Activated gamma-delta T cell treated with anti-CD3 and anti-CD28 coated beads, Interleukin-2, amount 50 U/mL, for 16 hours (primary cell): ENCODE measurements at places on chromosomes 7 and 10.

- no peak for DNase-seq
Observed at GRCh38 chr7:40315277-40315676, 180.5 kb downstream of the SUGCT start.

DNA sequence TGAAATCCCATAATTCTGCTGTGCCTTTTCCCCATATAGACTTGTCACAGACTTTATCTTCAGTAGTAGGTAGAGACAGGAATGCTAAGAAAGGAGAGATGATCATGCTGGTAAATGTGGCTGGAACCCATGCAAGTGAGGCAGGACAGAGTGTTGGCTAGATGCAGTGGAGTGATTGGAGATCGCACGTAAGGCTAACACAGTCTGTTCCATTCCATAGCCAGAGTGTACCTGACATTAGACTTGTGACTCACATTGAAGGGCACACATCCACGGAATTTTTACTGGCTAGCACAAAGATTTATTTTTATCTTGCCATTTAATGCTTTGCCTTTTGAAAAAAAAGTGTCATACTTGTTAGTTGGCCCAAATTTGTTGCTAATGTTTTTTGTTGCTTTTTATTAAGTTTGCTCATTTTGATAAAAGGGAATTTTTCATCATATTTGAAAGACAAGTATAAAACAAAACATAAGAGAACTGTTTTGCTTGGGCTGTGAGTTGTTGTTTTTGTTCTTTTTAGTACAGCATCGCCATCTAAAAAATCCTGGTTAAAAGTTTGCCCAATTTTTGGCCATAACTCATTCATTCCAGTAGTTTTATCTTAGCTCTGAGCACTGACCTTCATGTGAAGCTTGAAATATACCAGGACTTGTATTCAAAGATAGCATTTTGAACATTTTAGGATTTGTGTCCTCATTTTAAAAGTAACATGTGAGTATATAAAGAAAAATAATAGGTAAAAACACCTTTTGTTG, 81.0 kb downstream of the CPED1 start:
- no peak for DNase-seq

DNA sequence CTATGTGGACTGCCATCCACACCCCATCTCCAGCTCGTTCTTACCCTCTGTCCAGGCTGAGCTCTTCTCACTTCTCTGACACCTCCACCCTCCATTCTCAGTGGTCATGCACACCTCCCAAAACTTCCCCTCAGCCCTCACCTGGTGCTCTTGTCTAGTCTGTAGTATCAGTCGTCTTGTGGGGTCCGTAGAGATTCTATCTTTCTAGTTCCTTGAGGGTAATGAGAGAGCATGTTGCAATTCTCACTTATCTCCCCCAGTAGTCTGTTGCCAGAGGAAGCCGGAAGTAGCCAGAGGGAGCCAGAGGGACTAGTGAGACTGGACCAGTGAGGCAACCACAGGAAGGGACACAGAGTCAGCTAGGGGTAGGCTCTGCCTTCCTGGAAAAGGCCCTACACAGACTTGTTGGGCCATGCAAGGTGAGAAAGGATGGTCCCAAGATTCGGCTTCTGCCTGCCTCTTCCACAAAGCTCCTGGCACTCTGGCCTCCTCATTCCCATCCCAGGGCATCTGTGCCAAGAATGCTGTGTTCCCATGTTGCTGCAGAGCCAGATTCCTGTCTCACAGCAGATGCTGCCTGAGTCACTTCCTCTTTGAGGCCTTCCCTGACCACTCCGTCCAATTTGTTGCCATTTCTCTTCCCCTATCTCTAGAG, 50.6 kb upstream of the DUSP5 start:
- no peak for DNase-seq

GRCh38 chr7:26789481-26790184, 74.8 kb downstream of the SKAP2 start:
- no peak for DNase-seq
